NCI-H1436 treated with DMSO at 0.1 percent for 48 hours (cell line): ENCODE measurements at places on chromosomes 2 and 18.

DNA sequence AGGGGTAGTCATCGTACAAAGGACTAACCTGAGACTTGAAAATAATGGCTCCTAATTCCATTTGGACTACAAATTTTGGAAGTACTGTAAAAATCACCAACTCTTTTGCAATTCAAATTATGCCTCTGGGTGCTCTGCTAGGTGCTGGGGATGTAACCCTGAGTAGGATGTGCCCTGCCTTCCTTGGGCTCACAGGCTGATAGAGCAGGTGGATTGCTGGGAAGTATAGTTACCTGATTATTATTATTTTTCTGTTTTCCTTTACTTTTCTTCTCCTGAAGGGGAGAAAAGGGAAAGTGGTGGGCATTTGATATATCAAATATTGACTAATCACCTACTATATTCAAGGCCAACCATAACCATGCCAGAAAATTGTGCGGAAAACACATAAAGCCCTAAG is 119.3 kb upstream of the RIOK3 start:
- no peak for DNase-seq

- DNase-seq = no peak
These were observed 567.5 kb downstream of the SLC4A3 start for GRCh38 chr2:220194630-220195584.

DNA sequence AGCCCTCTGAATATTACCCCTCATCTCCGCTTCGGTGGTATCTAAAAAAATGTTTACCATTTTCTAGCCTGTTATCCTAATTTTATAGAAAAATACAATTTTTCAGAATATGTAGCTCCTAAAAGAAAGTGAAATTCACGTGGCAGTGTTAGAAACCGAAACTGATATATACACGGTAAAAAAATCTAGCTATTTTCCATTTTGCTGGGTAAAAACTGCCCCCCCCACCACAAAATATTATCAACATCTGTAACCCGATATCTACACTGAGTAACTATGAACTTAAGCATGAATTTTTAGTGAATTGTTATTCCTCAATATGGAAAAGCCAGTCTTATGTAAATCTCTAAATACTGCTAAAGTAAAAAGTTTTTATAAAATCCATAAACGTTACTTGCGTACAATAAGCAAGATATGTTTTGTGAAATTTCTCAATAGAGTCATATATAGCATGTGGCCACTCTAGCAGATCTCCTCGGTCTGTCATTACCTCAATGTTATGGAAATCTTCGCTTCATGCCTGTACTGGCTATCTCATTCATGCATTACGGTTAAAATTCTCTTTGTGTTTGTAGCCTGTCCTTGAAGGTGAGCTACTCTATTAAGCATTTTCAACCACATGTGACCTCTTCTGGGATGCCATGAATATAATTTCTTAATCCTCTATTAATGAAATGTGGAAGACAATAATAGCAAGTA is 524.2 kb downstream of the TRIB2 start:
- no peak for DNase-seq

DNA sequence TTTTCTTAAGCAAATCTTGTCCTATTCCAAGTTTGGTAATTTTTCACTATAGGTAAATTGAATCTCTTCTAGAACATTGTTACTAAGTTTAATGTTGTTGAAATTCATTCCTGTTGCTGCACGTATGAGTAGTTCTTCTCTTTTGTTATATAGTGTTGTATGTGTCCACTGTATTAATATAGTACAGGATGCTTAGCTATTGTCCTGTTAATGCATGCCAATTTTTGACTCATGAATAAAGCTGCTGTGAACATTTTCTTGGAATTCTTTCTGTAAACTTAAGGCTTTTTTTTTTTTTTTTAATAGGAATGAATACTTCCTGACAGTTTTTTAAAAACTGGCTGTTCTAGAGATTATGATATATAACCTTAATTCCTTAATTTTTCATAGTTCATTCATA is 326.9 kb downstream of the SLC4A3 start:
- DNase-seq = no peak

DNA sequence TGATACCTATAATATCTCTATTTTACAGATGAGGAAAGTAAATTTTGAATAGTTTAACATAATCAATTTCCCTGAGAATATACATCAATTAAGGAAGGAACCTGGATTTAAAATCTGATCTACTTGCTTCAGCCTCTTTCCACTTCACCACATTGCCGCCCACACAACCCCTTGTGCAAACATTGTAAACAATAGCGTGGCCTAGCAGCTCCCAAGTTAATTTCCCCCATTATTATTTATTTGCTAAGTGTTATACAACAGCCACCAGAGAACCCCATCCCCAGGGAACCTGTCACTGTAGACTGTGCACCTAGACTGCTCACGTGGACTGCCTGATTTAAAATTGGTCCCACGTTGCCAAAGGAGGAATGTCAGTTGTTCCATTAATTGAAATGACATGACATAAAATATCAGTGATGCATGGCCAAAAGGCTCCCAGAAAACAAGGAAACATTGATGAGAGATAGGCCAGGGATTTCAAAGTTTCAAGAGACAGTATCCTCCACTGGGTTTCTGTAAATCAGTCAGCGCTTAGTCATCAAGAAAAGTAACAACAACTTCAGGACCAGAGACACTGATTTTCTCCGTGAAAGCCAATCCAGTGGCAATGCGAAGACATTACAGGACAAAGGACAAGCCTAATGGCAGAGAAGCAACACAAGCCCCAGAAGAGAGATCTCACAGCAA is 41.3 kb downstream of the SCG2 start:
- peak; percentile 97 for DNase-seq

DNA sequence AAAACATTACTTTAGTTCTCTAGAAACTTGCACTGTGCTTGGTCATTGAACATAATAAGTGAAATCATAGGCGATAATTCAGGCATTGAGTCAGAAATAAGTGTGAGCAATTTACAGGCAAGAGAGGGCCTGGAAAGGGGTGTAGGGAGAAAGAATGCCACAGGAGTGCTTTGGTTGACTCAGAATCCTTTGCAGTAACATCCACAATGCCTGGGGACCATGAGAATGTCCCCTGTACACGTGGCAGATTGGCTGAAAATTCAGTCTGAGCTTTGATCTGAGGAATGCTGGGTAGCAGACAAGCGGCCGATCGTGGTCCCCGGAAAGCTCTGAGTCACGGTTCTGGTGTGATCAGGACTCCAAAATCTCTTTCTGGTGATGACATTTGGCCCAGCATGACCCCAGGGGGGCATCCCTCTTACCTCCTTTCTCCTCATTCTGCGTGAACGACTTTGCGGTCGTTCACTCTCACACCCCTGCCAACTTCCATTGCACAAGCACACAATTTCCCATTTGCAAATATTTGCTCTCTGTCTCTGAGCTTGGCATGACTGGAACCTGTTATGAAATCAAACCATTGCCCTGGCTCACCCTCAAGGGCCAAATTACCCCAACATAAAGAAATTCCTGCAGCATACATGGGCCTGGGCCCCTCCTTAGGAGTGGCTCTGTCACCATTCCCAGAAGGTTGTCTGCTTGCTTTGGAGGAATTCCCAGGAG is 305.0 kb upstream of the EPAS1 start:
- no peak for DNase-seq

DNA sequence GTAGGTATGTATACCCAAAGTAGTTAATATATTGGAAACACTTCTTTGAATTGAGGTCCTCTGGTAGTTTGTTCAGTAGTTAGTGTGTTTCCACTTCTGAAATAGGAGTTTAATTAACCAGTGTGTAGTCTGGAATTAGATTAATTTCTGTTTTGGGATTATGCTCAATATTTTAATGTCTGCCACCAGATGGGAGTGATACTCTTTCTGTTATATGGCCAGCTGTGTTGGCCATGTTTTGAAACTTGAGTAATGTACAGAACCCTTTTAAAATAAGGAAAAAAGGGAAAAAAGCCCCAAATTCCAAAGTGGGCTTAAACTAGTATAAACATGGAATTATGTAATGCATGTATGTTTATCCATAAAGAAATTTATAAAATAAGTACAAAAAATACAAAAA is 147.7 kb downstream of the CTNNA2 start:
- DNase-seq = no peak

GRCh38 chr2:15154297-15154696 is 406.8 kb downstream of the NBAS start:
- no peak for DNase-seq

DNA sequence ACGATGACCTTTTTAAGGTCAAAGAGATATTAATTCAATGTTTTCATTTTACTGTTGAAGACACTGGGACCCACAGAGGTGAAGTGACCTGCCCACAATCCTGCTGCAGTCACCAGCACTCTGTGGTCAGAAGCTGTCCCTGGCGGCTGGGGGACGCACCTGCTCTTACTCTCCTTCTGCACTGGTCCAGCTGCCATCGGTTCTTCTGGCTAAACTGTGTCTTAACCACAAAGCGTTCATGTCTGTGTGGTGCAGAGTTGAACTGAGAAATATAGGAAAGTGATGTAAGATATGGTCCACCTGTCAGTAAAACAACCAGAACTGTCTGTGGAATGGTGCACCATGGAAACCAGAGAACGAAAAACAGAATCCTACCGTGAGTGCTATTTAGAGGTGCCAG is 44.9 kb upstream of the SMIM21 start:
- no peak for DNase-seq

- DNase-seq = no peak
These were observed 50.8 kb upstream of the NFE2L2 start for GRCh38 chr2:177315364-177315763.

GRCh38 chr2:108613261-108614042 is 79.2 kb downstream of the LIMS1 start:
- no peak for DNase-seq

DNA sequence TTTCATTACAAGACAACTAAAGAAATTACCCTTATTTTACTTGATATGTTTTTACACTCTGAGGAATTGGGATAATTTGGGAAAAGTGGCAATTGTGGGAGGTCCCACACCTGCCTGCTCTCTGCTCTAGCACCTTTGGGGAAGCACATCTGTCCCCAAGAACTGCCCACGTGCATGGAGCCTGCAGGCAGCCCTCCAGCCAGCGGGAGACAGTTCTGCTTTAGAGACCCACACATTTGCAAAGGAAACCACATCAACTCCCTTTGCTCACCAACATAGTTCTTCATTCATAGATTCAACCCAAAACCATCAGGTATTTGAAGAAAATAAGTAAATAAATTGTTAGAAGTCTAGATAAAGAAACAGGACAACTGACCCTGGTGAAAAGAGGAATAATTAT is 239.9 kb upstream of the ID2 start:
- no peak for DNase-seq

GRCh38 chr2:82494739-82495138 is 1964.3 kb downstream of the SUCLG1 start:
- DNase-seq = no peak

- DNase-seq = no peak
These were observed 8.3 kb upstream of the TMEM131 start for GRCh38 chr2:98004047-98004446.

- DNase-seq = no peak
These were observed 71.4 kb downstream of the TWIST2 start for GRCh38 chr2:238919307-238919706.

DNA sequence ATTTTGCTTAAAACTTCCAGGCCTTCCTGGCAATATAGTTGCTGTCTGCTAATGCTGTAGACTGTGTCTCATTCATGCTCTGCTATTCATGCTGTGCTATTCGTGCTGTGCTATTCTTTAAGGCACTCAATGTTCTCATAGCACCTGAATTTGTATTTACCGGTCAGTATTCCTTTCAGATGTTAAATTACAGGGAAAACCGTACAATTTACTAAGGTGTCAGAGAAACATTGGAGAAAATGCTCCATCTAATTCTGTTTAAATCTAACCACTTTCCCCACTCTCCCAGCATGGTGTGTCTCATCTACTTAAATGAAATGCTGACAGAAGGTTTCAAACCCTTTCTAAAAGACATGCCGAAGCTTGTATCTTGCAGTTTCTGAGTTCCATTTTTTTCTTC is 25.0 kb downstream of the FAM171B start:
- no peak for DNase-seq

DNA sequence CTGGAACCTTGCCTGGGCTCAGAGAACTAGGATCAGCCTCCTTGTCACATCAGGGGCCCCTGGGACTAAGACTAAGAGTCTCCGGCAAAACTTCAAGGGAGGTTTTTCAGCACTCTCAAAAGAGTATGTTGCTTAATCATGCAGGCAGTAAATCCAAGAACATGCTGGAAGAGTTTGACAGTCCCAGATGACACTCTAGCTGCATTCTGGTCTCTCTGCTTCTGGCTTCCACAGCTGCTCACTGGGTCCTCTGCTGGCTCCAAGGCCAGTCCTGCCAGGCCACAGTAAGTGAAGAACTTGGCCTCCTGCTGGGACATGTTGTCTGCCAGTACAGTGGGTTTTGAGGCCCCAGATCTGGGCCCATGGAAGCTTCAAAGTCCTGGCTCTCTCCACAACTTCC is 45.2 kb upstream of the IL1RL1 start:
- DNase-seq = no peak

- DNase-seq = no peak
These were observed 89.0 kb upstream of the DLGAP1 start for GRCh38 chr18:4544142-4544541.

DNA sequence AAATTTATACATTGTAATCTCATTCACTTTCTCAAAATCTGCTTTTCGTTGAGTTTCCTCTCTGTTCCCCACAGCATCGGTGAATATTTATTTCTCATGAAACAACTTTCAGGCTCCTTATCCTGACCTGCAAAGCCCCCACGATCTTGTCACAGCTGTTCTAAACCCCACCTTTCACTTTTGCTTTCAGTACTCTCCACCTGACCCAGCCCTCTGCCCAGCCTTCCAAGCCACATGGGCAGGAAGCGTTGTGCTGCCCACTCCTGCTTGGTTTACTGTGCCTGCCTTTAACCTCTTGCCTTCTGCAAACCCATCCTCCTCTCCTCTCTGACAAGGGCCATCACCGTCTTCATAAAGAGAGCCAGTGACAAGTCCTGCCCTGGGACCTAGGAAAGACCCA is 262.5 kb downstream of the GALR1 start:
- no peak for DNase-seq

DNA sequence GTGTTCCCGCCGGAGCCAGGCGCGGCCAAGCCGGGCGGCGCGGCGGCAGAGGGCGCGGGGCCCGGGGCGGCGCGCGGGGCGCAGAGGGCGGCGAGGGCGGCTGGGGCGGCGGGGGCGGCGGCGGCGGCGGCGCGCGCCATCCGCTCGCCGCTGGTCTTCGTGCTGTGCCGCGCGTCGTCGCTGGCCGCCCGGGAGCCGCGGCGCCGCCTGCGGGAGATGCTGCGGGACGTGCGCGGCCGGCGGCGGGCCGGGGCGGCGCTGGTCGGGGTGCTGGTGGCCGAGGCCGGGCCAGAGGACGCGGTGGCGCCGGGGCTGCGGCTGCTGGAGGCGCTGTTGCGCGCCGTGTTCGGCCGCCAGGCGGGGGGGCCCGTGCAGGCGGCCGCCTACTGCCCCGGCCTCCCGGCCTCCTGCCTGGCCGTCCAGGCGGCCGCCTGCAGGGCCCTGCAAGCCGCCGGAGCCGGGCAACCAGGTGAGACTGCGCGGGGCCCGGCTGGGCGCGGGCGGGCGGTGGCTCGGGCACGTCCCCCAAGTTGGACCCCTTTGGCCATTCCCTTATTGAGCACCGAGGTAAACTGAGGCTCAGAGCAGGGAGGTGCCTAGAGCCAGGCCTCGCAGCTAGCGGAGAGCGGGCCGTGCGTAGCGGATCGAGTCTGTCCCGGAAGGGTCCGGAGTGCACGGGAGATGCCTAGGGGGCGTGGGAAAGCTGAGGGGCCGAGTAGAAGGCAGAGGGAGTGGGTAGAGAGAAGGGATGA is 584 bp downstream of the C2orf72 start:
- DNase-seq = no peak

- DNase-seq = no peak
These were observed 263.6 kb downstream of the GBX2 start for GRCh38 chr2:235904585-235904931.
